ENCODE measurements at places on chromosomes 2 and 18.

DNA sequence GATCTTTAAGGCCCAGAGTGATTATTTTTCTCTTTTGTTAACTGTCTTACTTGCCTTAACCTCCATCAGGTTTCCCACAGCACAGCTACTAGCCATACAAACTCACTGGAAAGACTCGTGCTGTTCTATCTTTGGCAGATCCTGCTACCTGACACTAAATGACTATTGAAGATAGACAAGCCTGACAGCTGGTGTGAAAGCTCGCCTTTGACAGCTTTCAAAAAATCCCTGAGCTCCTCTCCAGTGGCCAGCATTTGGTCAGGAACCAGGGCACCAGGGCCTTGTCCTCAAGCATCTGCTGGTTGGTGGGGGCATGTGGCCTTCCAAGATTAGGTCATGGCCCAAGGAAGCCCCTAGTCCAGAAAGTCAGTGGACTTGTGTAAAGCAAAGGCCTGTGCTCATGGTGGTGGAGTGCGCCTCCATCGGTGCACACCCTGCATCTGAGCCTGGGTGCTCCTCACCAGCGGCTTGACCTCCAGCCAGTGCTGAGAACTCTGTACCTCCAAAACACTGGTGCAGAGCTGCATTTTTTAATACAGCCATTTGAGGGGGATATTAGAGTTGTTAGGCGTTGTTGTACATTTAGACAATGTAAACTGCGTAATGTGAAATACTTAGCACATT, 158.5 kb downstream of the NCK2 start:
- DNase-seq: no peak

DNA sequence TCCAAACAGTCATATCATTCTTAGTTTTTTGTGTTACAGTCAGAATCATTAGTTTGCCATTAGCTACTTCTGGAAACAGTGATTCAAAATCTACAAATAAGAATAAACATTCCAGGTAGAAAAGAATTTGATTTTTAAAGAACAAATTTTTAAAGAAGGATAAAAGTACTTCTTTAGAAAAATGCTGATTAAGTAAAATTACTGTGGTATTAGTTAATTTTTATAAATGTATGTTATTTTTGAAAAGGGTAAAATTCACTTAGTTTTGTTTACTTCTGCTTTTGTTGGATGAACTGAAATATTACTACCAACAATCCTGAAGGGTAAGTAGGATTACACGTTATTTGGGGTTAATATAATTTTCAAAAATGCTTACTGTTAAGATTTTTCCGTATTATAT, 11.8 kb downstream of the MMADHC start:
- DNase-seq: no peak

DNA sequence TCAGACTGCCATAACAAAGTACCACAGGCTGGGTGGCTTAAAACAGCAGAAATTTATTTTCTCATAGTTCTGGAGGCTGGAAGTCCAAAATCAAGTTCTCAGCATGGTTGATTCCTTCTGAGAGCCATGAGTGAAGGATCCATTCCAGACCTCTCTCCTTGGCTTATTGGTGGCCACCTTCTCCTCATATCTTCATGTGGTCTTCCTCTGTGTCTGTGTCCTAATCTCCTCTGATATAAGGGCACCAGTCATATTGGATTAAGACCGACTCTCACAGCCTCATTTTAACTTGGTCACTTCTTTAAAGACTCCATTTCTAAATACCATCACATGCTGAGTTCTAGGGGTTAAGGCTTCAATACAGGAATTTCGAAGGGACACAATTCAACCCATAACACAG, 65.1 kb downstream of the CFAP221 start:
- DNase-seq: no peak

- DNase-seq: no peak
Measured at GRCh38 chr18:12093520-12094257, at the start of gene ANKRD62. Gene ANKRD62 (plus strand): TSS chr18:12093843. CDS start chr18:12094018, 175 bp downstream.

- DNase-seq: no peak
Measured at GRCh38 chr2:63856303-63856603, 14.6 kb downstream of the UGP2 start.

DNA sequence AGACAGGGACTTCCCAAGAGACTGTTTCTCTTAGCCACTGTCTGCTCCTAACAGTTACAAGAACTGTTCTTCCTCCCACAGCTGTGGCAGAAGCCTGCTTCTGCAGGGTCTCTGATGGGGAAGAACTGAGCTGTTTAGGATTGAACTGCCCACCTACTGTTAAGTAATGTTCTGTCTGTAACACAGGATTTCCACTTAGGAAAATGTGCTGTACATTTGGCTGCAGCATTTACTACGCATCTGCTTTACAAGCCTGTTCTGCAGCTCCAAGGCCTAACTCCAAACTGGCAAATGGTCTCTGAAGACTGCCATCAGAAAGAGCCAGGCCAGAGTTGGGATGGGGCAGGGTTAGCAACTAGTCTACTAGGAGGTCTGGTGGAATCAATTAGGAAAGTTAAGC, 87.8 kb upstream of the UPP2 start:
- DNase-seq: no peak

DNA sequence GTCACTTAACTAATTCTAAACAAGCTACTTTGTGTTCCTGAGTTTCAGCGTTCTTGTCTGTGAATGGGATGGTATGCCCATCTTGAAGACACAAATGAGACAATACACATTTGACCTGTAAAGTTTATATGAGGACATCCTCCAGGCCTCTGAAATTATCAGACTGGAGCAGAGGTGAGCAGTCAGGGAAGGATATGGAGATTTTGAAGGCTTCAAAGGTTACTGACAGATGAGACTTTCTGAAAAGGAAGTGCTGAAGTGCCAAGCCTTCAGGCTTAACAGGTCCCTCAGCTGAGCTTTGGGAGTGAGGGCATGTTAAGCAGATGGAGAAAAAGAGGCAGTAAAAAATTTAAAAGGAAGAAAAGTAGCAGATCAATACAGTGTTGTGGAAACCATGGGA, 110.9 kb upstream of the FOSL2 start:
- DNase-seq: no peak

DNA sequence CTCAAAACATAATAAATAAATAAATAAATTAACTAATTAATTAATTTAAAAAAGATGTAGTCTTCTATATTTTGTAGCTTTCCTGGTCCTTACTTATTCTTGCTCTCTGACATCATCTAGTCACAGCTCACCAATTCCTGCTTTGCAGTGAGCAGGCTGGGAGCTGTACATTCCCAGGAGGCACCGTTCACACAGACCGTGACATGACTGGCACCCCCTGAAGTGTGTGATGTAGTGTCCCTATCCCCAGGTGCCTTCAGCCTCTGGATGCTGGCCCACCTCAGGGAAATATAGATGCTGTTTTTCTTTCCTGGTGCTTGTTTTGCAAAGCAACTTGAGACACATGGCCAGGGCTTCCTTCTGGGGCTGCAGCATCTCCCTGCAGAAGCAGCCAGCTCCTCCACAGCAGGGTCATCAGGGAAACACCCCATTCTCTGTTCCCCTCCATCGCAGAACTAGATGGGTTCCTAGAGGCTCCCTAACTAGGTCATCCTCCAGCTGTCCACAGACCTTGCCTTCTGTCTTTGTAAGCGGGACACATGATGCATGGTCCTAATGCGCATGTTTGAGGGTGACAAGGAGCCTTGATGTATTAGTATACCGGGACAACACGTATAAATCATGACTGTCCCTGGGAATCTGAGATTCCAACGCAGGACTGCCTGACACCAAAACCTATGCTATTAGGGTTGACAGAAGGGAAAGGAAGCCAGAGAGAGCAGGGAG, 76.4 kb downstream of the RHOB start:
- no peak for DNase-seq

- peak; percentile 37 for DNase-seq
Measured at GRCh38 chr2:227406177-227407031, 18.7 kb upstream of the SCYGR1 start.

DNA sequence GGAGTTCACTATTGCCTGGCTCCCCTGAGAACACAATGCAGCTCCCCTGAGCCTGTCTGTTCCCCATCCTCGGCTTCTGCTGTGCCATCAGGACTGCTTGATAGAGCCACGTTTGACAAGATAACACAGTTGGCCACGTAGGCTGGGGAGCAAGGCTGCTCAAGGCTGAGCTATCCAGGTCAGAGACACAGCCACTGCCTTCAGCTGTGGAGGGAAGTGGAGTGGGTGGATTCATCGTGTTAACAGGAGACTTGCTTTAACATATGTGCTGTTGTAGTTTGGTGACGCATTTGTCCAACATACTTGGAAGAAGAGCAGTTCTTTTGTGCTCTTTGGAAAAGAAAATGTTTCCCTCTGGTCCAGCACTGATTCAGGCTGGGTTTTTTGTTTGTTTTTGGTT, 68.8 kb downstream of the WDSUB1 start:
- DNase-seq: no peak

- no peak for DNase-seq
Measured at GRCh38 chr2:176066645-176067588, 16.8 kb downstream of the EVX2 start.

DNA sequence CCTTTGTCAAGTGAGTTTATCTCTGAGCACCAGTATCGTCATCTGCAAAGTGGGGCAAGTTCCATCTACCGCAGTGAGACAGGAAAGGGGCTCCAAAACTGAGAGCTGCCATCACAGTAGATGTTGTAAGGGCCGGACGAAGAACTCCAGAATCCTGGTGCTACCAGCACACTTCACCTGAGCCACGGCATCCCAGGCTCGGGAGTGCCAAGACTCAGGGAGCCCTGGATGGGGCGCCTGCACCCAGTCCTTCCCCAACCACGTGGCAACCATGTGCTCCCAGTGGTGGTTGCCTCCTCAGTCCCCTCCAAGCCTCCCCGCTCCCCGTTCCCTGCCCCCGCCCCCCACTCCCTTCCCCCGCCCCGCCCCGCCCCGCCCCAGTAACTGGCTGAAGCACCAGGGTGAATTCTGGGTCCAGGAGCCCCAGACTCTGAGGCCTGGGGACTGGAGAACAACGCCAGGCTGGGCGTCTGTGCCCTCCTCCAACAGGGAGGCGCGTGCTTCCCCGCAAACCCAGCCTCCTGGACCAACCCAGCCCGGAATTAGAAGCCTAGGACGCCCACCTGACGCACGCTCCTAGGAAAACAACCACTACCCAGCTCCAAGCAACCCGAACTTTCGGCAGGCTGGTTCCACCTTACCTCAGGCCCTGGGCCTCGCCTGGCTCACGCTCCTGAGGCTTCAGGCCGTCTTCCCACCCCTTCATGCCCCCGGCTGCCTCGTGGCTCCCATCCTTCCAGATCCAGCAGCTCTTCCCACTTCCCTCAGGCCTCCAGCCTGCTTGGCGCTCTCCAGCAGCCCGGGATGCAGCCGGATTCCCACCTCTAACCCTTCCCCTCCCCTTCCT, 67.6 kb downstream of the LAMA3 start:
- DNase-seq: no peak

GRCh38 chr2:133247631-133248030, 320.6 kb downstream of the NCKAP5 start:
- DNase-seq: no peak
